ENCODE measurements at places on chromosomes 7 and 10.
A peak's percentile ranks its signal among the peaks of the same experiment; 100 is the strongest.

- DNase-seq = no peak
These were observed 141.0 kb downstream of the PLXNA4 start for GRCh38 chr7:132435016-132435990.

GRCh38 chr10:33715303-33715975 is 381.0 kb upstream of the NRP1 start:
- DNase-seq = peak; percentile 37

- no peak for DNase-seq
These were observed 1.4 kb upstream of the ZNF212 start for GRCh38 chr7:149238051-149238450.

GRCh38 chr10:70695241-70696030 is 23.1 kb downstream of the ADAMTS14 start:
- DNase-seq = no peak

DNA sequence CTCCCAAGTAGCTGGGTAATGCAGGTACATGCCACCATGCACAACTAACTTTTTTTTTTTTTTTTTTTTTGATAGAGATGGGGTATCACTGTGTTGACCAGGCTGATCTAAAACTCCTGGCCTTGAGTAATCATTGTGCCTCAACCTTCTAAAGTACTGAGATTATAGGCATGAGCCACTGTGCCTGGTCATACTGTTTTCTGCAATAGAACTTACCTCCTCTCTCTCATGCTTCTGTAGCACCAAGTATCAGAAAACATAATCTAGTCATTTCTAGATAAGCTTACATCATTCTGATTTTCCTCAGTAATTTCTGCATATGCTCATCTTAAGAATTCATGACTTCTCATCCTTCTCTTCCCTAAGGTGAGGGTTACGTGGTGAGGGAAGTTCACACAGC is 210.0 kb downstream of the IMMP2L start:
- DNase-seq = no peak

GRCh38 chr10:86073199-86073977 is 293.2 kb downstream of the GRID1 start:
- no peak for DNase-seq

- DNase-seq = no peak
These were observed 1221.8 kb downstream of the TYW1 start for GRCh38 chr7:68218461-68218860.

DNA sequence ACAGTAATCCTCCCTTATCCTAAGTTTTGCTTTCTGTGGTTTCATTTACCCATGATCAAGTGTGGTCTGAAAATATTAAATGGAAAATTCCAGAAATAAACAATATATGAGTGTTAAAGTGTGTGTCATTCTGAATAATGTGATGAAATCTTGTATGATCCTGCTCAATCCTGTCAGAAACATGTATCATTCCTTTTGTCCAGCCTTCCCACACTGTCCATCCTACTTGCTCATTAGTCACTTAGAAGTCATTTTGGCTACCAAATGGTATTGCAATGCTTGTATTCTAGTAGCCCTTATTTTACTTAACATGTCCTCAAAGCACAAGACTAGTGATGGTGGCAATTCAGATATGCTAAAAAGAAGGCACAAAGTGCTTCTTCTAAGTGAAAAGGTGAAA is 1211.2 kb upstream of the SORCS1 start:
- DNase-seq = no peak

- DNase-seq = no peak
These were observed 137.9 kb downstream of the TCERG1L start for GRCh38 chr10:131173484-131174210.

DNA sequence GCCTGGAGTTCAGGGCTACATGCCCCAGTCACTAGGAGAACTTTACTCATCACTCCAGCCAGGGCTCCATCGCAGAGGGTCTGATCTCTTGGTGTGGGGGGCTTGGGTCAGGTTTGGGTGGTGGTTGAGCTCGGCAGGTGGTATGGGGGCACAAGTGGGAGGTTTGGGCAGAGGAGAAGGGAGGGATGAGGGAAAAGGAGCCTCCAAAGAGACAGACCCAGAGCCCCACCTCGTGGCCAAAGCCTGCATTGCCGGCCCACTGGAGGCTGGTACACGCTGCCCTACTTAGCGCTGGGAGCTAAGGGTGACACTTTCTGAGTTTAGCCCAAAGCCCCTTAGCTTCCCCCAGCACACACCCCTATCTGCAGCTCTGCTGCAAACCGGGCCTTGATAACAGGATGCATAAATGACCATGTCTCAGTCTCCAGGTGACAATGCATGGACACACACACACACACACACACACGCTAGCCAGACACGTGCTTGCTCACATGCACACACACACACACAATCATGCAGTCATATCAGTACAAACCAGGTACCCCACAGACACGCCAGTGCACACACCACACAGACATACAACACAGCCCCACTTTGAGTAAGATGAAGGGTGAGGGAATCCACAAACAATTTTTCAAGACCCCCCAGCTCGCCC is 14.7 kb downstream of the LZTS2 start:
- DNase-seq = peak; percentile 86

GRCh38 chr10:71650397-71650796 is 69.2 kb downstream of the C10orf105 start:
- DNase-seq = no peak

GRCh38 chr10:97498841-97499560 is at the start of gene UBTD1:
Gene UBTD1 (plus strand): TSS chr10:97498924. CDS start chr10:97499204, 280 bp downstream.
- peak; percentile 70 for DNase-seq

DNA sequence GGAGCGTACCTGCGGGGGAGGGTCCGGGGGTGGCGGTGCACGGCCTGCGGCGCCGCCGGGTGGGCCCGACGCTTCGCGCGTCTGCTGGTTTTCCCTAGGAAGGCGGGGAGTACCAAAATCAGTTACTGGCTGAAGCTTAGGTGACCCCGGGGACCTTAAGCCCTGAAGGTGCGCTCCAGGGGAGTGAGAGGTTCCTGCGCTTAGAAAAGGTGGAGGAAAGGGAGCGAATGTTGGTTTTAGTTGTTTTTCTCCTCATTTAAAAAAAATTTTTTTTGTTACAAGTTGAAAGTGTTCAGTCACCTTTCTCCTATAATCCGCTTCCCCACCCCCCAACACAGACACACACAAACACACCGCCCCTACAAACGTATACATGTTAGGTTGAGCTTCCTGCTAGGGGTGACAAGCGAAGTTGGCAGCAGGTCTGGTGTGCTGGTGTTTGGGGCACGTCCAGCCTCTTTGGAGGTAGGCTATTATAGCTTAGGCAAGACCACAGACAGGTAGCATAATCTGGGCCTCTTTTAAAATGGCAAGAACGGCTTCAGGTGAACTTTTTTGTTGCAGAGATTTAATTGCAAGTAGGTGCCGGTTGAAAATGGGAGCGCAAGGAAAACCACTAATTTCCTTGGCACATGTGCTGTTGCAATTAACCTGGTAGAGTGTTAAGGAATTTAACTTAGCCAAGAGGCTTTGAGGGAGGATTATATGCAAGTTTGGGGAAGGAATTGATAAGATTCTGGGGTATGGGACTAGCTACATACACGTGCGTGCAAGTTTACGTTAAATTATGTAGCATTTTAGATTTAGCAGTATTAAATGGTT is 945 bp downstream of the ADD3 start:
- DNase-seq = peak; percentile 37

DNA sequence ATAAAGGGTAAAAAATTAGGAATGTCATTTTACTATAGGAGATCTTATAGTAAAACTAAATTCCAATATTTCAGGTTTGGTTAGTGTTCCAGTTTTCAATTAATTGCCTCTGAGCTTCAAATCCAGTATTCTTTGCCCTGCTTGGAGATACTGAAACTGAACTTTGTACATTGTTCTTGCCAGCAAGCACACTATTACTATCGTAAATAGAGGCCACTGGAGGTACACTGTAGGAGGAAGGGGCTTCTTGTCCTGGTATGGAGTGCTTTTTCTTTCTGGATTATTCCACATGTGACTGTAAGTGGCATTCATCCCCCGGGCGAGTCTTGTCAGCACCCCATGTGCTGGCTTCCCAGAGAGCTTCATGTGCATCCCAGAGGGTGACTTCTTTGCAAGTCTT is 234.7 kb upstream of the PTPRZ1 start:
- DNase-seq = no peak

DNA sequence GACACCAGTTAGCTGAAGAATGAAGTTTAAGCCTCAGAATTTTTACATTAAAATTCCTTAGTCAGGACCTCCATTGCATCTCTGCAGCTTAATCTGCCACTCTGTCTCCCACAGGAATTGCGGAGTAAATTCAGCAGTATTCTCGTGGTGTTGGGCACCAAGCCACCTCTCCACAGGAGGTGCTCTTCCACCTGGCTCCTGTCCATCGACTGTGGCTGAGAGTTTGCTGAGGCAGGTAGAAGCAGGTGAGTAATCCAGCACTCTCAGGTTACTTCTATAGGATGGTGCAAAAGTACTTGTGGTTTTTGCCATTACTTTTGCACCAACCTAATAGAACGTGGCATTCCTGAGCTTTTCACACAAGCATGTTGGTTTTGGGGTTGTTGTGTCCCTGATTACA is 134.1 kb downstream of the GFRA1 start:
- no peak for DNase-seq

- DNase-seq = no peak
These were observed 23.3 kb upstream of the RHOBTB1 start for GRCh38 chr10:60967260-60967659.

DNA sequence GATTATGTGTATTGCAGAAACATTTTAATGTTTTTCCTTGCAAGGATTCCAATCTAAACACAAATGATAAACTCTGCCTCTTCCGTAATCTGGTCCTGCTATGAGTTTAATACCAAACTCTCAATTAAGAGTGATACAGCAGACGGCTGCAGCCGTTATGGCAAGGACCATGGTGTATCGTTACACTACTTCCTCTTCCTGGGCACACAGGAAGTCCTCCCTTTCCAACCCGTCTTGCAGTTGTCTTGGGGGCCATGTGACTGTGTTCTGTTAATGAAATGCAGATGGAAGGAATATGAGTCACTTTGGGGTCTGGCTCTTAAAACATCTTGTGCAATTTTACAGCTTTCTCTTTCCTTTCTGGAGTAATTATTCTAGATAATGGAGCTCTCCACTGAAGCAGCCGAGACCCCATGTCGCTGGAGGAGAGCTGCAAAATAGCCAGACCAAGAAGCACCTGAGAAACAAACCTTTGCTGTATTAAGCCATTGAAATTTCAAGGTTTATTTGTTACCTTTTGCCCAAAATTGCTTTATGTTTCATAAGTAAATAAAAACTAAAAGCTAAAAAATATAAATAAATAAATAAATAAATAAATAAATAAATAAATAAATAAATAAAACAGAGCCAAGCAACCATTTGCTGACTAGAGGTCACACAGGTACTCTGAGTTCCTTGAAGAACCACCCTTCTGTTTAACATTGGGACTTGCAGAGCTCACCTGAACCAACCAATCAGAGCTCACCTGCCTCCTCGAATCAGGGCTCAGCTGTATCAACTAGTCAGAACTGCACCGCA is 74.7 kb downstream of the FRMPD2 start:
- no peak for DNase-seq

DNA sequence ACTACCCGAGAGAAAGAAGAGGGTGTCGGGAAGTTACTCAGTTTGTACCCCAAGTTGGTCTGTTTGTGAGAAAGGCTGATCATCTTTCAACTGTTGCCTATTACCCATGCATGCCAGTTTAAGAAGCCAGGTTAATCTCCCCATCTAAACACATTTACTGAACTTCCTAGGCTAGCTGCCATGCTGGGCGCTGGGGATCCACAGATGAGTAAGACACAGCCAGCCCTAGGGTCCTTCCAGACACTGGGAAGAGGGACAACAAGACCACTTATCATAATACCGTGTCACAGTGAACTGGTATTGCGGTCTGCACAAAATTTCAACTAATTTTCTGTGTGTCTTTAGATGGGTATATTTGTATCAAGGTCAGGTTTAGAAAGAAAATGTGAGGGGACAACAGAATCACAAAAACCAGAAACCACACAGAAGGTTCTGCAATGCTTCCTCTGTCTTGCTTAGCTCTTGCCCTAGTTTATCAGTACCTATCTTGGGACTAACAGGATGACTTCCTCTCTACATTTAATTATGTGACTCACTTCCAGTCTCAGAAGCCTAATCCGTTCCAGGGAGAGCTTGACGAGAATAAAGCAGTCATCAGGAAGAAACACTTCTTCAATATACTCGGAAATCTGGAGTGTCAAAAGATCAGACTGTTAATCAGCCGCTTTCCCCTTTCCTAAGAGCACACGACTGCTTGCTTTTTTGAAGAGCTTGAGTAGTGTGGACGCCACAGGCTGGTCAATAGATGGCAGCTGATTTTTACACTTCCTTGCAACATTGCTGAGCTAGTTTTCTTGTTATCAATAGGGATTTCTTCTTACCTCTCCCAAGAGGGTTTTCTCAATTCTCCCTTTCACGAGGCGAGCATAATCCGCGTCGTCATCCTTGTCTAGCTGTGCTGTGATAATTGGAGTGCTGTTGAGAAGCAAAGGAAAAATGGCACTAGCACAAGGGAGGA is 45.7 kb downstream of the POLR3A start:
- DNase-seq = no peak

DNA sequence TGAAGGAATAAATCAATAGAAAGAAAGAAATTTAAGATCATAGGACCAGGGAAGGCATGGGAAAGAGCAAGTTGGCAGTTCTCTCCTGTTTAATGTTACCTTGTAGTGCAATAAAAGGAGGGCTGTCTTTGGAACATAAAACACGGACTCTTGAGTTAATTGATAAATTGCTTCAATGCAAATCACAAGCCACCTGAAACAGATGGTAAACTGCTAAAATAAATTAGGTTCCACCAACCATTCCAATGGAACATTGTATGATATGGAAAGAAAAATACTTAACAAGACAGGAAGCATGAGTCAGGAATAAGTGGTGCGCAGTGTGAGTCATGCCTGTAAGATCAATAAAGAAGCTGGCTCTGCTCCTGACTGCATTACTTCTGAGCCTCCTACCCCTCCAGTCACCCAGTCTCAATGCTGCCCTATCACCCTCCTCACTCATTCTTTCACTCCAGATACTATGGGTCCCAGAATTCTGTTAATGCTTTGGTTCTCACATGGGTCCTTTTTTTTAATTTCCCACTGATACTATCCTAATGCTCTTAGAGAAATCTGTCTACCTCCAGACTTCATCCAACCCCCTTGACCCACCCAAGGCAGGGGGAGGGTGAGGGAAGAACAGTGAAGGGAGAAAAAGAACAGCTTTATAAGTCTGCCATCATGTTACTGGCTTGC is 78.9 kb downstream of the LRRC17 start:
- DNase-seq = no peak

- DNase-seq = no peak
These were observed 33.8 kb downstream of the PFKFB3 start for GRCh38 chr10:6236349-6237198.

GRCh38 chr10:102431452-102432124 is 786 bp downstream of the CUEDC2 start:
- DNase-seq = no peak

Data from left cardiac atrium (tissue), 4 donors.